ENCODE measurements at places on chromosomes 11 and 22. TPM values are rescaled to one million over a fixed set of nuclear protein-coding genes. Genes with fewer than 3 reads are reported as not detected.
A peak's percentile ranks its signal among the peaks of the same experiment; 100 is the strongest.

The CCDC116 gene
- total RNA-seq, result 0.10 TPM

GRCh38 chr11:14345668-14346067 lies 13.3 kb downstream of the RRAS2 start:
- peak; percentile 51 for DNase-seq

DNA sequence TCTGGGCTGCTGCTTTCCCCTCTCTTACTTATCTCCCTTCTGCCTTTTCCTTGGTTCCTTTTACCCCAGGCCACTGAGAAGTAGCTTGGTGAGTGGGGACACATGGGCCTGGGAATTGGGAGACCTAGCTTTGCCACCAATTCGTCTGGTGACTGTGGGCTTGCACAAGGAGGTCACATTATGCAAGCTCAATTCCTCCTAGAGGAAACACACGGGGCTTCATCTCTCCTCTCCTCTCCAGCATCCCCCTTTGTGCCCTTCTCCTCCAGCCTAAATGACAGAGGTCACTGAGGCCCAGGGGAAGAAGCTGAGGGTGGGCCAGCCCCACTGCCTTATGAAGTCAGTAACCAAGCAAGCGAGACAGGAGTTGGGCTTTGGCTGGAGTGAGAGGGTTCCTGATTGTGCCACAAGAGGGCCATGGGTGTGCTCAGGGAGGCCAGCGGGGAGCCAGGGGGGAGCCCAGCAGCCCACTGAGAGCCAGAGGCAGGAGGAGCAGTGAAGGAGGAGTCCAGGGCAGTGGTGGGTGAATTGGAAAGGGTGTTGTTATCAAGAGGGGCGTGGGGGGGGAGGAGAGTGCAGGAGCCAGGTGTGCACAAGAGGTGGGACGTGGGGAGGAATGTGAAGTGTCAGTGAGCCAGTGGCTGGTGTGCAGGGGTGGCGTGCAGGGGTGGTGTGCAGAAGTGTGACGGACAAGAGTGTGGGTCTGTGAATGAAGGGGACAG lies 2.0 kb downstream of the CLCF1 start:
- peak; percentile 51 for DNase-seq

The B4GALNT4 gene
- not detected for total RNA-seq

GRCh38 chr22:39343259-39344045 lies 6.3 kb upstream of the SYNGR1 start:
- DNase-seq, result peak; percentile 55

The PDGFD gene
- not detected for total RNA-seq

The OR5T3 gene
- not detected for total RNA-seq

DNA sequence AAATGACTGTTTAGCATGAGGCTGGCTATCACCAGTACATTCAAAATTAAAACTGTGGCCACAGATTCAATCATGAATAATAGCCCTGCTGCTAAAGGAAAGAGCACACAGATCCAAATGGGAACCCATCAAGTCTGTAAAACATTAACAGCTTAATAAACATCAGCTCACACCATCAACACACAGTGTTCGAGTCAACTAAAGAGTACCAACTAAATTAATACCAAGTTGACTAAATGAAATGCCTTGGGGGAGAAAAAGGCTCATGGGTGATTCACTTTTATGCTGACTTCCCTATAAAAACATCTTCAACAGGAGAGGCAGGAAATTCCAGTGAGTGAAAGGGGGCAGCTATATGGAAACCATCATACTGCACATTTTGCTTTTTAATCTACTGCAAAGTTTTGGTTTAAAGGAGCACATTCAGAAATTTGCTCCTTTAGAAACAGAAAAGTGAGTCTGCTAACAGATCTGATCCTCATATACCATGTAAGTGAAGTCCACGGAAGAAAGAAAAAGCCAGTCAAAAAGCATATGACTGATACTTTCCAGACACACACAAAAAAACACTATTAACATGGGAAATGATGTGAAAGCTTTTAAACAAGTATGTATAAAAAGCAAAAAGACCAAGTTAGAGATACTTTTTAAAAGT lies 16.3 kb downstream of the LGR4 start:
- DNase-seq, result peak; percentile 68

DNA sequence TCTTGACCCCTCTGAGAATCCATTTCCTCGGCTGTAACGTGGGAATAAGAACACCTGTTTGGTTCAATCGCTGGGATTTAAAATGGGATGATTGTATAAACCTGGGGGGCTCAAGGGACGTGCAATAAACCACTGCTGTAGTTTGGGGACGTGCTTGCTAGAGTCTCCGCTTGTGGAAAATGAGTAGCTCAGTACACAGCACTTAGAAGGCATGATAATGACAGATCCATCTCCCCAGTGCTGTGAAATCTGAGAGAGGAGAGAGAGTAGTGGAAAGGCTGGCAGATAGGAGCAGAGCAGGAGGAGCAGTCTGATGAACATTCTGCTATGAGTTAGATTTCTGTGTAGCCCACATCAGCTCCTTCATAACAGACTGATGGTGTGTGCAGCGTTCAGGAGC lies 256.5 kb downstream of the MN1 start:
- DNase-seq, result no peak

- peak; percentile 23 for DNase-seq
Observed at GRCh38 chr11:116192509-116193210, 580.1 kb downstream of the BUD13 start.

DNA sequence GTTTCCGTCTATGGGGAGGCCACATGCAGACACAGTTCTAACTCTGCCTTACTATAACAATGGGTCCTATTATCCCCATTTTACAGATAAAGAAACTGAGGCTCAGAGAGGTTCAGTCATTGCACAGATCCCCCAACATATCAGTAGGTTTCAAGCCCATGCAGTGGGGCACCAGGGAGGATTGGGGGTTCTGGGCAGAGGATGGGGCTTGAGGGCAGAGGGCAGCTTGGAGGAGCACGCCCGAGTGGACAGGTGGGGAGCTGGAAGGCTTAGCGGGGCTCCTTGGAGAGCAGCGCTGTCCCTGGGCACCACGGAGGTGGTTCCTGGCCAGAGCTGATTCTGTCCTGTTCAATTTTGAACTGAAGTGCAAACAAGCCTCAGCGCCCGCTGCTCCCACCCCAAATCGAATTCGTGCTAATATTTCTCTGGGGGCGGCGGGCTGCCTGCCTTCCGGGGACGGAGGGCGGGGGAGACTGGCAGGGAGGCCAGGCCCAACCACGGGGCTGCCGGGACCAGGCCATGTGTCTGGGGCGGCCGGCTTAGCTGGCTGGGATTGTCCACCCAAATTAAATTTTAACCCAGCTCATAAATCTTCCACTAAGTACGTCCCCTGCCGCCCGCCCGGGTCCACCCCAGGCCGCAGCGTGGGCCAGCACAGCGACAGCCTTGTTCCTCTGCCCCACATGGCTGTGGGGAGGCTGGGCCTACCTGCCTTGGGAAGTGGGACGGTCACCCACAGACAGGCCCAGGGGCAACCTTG lies 49.4 kb downstream of the FLRT1 start:
- DNase-seq, result no peak

The SLC22A12 gene
- not detected for total RNA-seq

GRCh38 chr22:39997939-39998726 lies 3.4 kb downstream of the FAM83F start:
- DNase-seq, result peak; percentile 90
